Endothelial cell of coronary artery (primary cell): ENCODE measurements at places on chromosomes 16 and 17. TPM values are rescaled to one million over a fixed set of nuclear protein-coding genes. Genes with fewer than 3 reads are reported as not detected.

The TAC4 gene
- not detected in 2 replicates for total RNA-seq

The DNAAF8 gene
- 0.45 and 0.56 TPM in 2 replicates for total RNA-seq

The NLE1 gene
- 17.6 and 22.0 TPM in 2 replicates for total RNA-seq

The ZNF624 gene
- total RNA-seq, result 3.8 and 5.1 TPM in 2 replicates

The CA7 gene
- not detected in 2 replicates for total RNA-seq

The ATP1B2 gene
- not detected in 2 replicates for total RNA-seq

The CCL3 gene
- not detected in 2 replicates for total RNA-seq

The MT1E gene
- 131 and 212 TPM in 2 replicates for total RNA-seq

The HAS3 gene
- total RNA-seq, result 1.1 and 1.8 TPM in 2 replicates

The CDC6 gene
- 8.6 and 19.4 TPM in 2 replicates for total RNA-seq

The YBX2 gene
- total RNA-seq, result not detected in 2 replicates

The TNFRSF17 gene
- total RNA-seq, result not detected in 2 replicates

The SKAP1 gene
- total RNA-seq, result not detected in 2 replicates

The SPN gene
- not detected in 2 replicates for total RNA-seq

The KIF2B gene
- not detected in 2 replicates for total RNA-seq

The SNX20 gene
- total RNA-seq, result not detected in 2 replicates

The OR1F1 gene
- 0.18 TPM in 1 of 2 replicates, not detected in the other for total RNA-seq
